Esophagus (tissue), 2 donors: ENCODE measurements at places on chromosomes 6 and 20. TPM values are rescaled to one million over a fixed set of nuclear protein-coding genes. Genes with fewer than 3 reads are reported as not detected.

The NAPB gene
- polyA plus RNA-seq = 3.4 TPM

The PPIL6 gene
- polyA plus RNA-seq = 0.16 TPM

The MOCS1 gene
- 3.8 TPM for polyA plus RNA-seq

The SCUBE3 gene
- 0.12 TPM for polyA plus RNA-seq

The SRMS gene
- 0.04 TPM for polyA plus RNA-seq

The MAP7 gene
- 13.4 TPM for polyA plus RNA-seq

The RCAN2 gene
- polyA plus RNA-seq = 4.8 TPM

The NKAPL gene
- 0.53 TPM for polyA plus RNA-seq

The CD24 gene
- polyA plus RNA-seq = 1,326 TPM

The GPX5 gene
- not detected for polyA plus RNA-seq

The RAB5IF gene
- polyA plus RNA-seq = 262 TPM

The HDGFL1 gene
- not detected for polyA plus RNA-seq

The RAET1L gene
- 33.9 TPM for polyA plus RNA-seq

The RAMACL gene
- polyA plus RNA-seq = 0.16 TPM

The RIPOR3 gene
- polyA plus RNA-seq = 5.2 TPM

The APMAP gene
- polyA plus RNA-seq = 9.6 TPM

The GNMT gene
- 0.18 TPM for polyA plus RNA-seq

The ME1 gene
- polyA plus RNA-seq = 19.2 TPM

The OVOL2 gene
- 4.0 TPM for polyA plus RNA-seq

The FAXC gene
- polyA plus RNA-seq = 3.5 TPM

The AIF1 gene
- 12.6 TPM for polyA plus RNA-seq

The SLC25A27 gene
- polyA plus RNA-seq = 25.0 TPM

The SASH1 gene
- polyA plus RNA-seq = 29.6 TPM

The FOXA2 gene
- 0.01 TPM for polyA plus RNA-seq

The SLC17A3 gene
- not detected for polyA plus RNA-seq

The BCAS1 gene
- polyA plus RNA-seq = 4.7 TPM

The ERVFRD-1 gene
- 0.02 TPM for polyA plus RNA-seq

The HLA-DQB2 gene
- polyA plus RNA-seq = 0.51 TPM

The NR2E1 gene
- 0.06 TPM for polyA plus RNA-seq

The PLAGL1 gene
- 18.7 TPM for polyA plus RNA-seq
